Fibroblast of pulmonary artery (primary cell): ENCODE measurements at places on chromosomes 16 and 17.

DNA sequence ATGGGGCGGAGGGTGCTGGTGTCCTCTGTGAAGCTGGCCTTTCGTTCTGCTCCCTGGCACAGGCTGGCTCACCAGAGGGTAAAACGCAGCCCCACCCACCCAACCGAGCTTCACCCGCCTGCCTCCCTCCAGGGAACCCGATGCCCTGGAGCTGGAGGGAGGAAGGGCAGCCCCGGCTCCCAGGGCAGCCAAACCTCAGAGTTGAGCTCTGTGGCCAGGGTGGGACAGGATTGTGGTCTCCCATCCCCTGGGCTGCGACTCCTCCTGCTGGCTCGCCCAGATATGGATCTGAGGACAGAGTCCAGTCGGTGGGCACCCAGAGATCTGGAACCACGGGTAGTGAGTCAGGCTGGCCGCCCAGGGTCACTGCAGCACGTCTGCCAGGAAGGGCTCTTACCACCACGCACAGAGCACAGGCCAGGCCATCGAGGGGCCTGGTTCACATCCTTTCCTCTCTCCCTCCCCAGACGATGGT lies 42.6 kb upstream of the CHMP6 start:
- DNase-seq = no peak

- no peak for DNase-seq
Observed at GRCh38 chr16:17166095-17166494, 304.7 kb downstream of the XYLT1 start.

DNA sequence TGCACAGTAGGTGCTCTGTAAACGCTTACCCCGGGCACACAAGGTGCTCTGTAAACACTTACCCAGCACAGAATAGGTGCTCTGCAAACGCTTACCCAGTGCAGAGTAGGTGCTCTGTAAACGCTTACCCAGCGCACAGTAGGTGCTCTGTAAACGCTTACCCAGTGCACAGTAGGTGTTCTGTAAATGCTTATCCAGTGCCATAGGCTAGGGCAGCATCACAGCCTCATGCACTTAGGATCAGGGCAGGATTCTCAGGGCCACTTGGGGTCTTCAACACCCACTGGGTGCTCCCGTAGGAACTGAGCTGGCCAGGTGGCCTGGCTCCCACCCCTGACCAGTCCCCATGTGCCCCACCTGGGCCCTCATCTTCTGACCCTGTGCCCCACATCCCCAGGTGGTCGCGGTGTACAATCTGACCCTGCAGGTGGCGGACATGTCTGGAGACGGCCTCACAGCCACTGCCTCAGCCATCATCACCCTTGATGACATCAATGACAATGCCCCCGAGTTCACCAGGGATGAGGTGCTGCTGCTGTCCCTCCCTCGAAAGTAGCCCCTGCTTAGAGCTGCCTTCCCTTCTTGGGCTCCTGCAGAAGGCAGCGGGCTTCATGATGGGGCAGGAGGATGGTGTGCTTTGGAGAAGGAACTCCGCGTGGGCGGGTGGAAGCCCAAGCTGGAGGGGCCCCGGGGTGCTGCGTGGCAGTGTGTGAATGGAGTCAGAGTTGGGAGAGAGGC lies 13.1 kb downstream of the SLC22A31 start:
- peak; percentile 38 for DNase-seq

- DNase-seq = no peak
Observed at GRCh38 chr17:79111097-79111496, 36.5 kb downstream of the ENGASE start.

- no peak for DNase-seq
Observed at GRCh38 chr17:21510686-21511362, 134.7 kb downstream of the KCNJ12 start.
